Hematopoietic multipotent progenitor cell treated with erythropoietin and hydrocortisone succinate and interleukin-3 and kit ligand, for 15 days (in vitro differentiated cells): ENCODE measurements at places on chromosomes 1 and 21.

DNA sequence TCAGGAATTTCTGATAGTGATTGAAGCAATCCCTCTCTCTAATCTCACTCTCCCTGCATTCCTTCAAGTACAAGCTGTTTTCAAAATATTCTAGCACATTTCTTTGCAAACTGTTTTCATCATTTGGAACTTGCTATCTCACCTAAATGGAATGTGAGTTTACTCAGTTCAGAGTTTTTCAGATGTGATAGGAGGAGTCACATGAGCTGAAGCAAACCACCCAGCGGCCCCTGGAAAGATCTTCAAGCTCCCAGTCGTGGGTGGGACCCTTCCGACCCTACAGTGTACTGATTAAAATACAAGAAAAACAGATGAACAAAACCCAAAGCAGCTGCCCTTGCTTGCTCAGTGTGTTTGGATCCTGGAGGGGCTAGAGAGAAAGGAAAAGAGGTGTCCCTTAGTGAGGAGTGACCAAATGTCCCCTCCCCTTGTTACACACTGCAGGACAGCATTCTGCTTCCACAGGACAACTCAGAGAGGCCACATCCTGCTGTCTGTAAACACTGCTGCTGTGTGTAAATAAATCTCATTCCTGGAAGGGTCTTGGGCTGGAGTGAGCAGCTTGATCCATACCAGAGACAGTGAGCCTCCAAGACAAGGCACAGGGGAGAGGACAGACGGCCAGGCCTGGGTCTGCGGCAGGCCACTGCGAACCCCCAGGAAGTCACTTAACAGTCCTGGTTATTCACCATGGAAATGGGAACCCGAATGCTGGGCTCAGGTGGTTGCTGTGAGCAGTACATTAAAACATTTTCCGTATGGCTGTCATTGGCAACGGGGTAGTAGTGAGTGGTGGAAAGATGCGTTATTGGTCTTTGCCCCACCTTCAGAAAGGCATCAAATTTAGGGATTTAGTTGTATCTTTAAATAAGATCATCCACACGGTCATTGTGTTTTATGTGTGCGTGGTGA is 229.2 kb downstream of the RHOU start:
- DNase-seq, result no peak

DNA sequence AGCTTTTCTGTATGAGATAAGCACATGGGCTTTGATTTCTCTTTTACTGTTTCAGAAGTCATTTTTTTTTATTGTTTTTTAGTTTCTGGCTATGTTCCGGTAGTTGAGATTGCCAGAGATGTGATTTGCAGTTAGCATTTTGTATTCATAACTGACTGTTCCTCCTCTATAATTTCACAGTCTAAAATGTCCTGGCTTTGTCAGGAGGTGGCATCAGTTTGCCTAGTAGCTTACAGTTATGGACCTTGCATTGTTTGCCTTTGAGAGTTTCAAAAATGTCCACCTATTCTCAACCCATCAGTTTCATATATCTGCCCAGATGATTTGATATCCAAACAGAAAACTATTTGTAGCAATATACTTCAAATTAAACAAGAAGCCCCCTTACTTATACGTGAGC is 39.5 kb upstream of the ST6GALNAC3 start:
- DNase-seq, result no peak

DNA sequence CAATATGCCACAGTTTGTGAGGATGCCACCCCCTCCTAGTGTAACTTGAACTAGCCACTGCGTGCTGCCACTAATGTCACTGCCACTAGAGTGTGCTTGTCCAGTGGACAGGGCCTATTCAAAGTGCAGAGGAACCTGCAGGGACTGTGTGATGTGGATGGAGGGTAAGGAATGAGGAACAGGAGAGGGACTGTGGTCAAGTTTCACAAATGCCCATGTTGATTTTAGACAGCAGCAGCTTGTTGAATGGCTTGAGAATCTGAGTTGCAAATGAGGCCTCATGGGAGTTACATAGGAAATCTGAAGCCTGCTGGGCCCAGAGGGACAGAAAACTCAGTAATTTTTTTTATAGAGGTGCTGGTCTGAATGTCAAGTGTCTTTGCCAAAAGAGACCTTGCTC is 112.3 kb downstream of the HHAT start:
- no peak for DNase-seq

- no peak for DNase-seq
Observed at GRCh38 chr1:189775343-189775742, 702.3 kb downstream of the BRINP3 start.

- no peak for DNase-seq
Observed at GRCh38 chr1:67390041-67390887, 39.9 kb downstream of the SERBP1 start.

DNA sequence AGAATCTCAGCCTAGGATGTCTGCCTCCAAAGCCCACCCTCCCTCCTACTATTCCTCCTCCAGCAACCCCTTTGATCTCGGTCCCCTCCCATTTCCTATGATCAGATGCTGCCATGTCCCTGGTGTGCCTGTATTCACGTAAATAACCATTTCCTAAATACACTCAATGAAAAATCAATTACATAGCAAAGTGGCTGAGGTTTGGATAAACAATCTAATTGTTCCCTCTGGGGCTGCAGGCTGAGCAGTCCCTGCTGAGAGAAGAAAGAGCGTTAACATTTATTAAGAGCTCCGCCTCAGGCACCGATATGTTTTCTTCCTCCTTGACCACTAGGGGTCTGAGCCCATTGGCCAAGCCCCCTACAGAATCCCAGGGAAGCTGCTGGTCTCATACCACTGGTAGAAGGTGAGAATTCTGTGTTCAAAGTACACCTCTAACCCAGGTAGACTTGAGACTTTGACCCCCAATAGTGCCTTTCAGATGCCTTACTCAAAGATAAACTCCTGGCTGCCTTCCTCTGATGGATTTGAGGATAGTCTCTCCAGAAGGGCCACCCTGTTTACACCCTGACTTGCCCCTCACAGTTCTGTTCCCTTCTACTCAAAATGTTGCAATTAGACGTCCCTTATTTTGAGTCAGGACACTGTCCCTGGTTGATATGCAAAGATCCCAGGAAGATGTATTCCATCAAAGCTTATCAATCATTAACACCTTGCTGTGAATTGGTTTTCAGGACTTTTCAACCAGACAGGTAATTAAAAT is 33.9 kb upstream of the CAMK1G start:
- DNase-seq, result no peak

GRCh38 chr1:245825128-245825901 is 670.5 kb downstream of the KIF26B start:
- DNase-seq, result no peak

GRCh38 chr1:79363430-79363829 is 356.9 kb upstream of the ADGRL4 start:
- no peak for DNase-seq

- DNase-seq, result no peak
Observed at GRCh38 chr1:243841507-243841906, 8.5 kb downstream of the AKT3 start.

DNA sequence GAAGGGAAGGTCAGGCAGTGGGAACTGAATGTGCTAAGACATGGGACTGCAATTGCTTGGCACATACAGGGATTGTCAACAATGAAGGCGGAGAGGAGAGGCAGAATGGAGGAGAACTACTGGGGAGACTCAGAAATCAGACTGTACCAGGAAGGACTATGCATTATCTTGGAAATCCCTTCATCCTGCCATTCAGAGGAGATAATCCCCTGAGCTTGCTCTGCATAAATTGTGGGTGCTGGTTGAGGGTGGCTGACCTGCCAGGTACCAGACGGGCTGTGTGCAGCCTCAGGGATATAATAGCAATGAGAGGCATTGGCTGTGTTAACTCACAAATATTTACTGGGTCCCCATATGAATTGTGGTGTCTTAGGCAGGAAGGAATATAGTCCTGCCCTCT is 5.0 kb upstream of the TRABD2B start:
- DNase-seq, result no peak

DNA sequence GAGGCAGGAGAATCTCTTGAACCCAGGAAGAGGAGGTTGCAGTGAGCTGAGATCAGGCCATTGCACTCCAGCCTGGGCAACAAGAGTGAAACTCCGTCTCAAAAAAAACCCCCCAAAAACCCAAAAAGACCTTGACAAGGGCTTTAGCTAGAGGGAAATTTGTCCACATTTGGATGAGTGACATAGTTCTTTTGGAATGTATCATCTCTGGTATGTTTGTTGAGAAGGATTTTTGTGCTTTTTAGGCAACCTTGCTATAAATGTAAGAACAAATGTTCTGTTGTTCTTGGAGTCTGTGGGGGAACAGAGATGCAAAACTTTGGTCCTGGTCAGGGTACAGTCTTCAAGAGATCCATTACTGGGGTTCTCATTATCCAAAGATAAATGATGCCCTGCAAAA is 28.9 kb downstream of the INAVA start:
- DNase-seq, result no peak

- DNase-seq, result peak; percentile 47
Observed at GRCh38 chr1:50252196-50252595, 143.5 kb downstream of the ELAVL4 start.

DNA sequence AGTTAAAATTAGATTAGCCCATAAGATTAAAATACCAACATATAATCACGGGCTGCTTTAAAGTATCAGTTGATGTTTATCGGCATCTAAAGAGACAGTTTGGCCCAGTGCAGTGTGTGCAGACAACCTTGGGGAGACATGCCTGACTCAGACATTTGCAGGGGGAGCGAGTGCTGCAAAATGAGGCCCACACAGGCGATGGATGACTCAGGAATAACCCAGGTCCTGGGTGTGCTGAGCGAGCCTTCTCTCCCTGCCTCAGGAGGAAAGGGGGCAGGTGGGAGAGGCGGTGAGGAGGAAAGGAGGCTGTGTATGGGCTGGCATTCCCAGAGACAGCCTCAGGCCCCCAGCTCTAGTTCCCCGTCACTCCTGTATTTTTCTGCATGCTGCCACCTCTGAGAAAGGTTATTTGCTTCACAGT is 9.0 kb downstream of the SLC9A1 start:
- DNase-seq, result no peak

DNA sequence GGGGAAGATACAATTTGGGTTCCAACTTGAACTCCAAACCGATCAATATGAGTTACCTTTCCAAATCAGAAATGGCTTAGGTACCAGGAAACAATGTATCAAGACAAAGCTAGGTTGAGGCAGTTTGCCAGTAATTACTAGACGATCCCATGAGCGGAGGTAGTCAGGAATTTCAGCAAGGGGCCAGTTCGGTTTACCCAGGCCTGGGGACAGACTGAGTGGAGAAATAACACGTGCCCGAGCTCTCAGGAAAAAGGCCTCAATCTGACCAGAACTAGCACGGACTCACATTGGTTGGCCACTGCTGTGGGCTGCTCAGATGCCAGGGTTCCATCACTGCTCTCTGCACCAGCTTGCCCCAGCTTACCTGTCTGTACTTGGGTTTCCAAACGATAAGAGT is 15.3 kb downstream of the CLSTN1 start:
- no peak for DNase-seq

DNA sequence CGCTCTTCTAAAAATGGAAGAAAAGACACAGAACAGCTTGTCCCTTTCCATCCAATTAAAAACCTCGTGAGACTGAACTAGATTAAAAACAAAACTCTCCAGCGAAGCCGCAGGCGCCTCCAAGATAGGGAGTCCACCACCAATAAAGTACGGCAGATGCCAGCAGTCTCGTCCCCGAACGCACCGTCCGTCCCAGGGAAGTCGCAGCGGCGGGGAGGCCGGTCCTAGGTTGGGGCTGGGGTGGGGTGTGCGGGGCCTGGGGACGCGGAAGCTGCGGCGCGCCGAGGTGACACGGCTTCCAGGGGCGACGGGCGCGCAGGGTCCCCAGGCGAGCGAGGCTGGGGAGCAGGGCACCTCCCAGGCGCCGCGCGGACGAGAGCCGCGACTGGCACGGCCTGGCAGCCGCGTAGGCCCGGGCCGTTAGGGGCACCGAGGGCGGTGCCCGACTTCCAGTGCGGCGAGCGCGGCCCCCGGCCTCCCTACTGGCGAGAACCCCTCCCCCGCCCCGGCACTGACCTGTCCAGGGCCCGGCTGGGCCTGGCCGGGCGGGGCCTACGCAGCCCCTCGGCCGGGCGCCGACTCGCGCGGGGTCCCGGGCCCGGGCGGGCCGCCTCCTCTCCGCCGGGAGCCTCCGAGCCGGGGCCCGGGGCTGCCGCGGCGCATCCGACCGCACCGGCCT is 28.3 kb upstream of the A3GALT2 start:
- DNase-seq, result peak; percentile 40

DNA sequence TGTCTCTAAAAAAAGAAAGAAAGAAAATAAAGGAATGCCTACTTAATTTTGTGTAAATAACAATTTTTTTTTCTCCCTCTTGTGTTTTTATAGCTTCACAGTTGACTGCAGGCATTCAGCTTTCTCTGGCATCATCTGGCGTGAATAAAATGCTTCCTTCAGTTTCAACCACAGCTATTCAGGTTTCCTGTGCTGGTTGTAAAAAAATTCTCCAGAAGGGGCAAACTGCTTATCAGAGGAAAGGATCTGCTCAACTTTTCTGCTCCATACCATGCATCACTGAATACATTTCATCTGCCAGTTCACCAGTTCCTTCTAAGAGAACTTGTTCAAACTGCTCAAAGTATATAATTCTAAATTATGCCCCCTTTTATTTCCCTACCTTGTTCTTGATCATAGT is 18.0 kb downstream of the ZMYM1 start:
- DNase-seq, result no peak

DNA sequence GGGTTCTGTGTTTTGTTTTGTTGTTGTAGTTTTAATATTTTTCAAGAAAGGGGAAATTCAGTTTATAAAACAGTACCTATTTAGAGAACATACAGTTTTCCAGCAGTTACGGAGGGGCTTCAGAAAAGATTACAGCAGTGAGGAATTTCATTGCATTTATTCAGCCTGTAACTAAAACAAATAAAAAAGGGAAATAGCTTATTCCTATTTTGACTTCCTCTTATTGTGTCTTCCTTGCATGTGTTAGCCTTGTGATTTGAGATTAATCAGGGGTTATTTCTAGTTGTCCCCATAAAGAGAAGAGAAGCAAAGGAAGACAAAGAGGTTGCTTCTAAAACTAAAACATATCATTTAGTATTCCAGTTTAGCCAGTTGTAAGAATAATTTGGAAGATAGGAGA is 35.0 kb downstream of the CTTNBP2NL start:
- DNase-seq, result no peak

- no peak for DNase-seq
Observed at GRCh38 chr1:26743426-26744059, 44.2 kb upstream of the PIGV start.

- DNase-seq, result no peak
Observed at GRCh38 chr1:204579681-204580080, 63.5 kb downstream of the MDM4 start.

- DNase-seq, result no peak
Observed at GRCh38 chr21:17819877-17820229, 697 bp upstream of the C21orf91 start.

- DNase-seq, result no peak
Observed at GRCh38 chr1:110628323-110629105, 22.4 kb upstream of the KCNA2 start.
